ENCODE measurements at places on chromosomes 11 and 22.

DNA sequence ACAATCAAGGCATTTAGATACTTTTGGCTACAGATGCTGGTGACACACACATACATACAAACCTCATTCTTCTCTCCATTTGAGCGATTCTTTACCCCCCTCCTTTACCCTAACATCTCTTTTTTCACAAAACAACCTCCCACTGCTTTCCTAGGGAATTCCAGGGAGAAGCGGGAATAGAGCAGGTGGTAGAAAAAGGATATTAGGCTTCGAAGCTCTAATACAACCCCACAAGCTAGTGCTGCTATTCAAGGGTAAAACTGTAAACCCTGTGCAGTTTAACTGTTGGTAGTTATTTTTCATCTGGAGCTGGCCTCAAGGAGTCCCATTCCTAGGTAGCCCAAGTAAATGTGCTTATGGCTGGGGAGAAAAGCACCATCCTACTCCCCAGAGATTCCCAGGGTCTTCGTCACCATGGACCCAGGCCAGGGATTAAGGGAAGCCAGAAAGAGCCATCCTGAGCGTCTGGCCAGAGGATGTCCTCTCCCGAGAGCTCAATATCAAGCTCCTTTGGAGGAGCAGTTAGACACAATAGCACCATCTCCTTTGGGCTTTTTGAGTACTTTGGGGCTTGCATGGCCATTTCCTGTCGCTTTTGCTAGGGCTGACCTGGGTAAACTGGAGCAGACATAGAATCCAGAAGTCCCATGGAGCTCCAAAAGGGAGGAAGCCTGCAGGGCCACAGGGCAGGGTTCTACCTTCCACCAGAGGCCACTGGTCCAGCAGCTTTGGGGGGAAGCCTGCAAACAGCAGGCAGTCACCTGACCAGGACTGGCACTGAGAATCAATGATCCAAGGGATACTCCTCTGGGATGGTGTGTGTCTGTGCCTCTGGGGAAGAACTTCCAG, 3.1 kb downstream of the MAML2 start:
- DNase-seq, result no peak

DNA sequence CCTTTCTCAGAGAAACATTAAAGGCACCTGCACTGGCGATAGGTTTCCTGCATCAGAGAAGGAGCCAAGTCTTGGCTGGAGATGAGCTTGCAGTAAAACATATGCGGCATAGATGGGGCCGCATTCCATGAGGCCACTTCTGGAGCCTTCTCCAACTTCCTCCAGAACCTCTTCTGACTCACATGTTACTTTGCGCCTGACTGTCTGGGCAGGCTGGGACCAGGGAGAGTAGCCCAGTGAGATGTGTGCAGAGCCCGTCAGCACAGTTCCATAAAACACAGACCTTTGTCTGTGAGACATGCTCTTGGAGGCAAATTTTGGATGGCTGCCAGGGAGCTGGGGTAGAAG, 55.4 kb upstream of the BID start:
- no peak for DNase-seq

DNA sequence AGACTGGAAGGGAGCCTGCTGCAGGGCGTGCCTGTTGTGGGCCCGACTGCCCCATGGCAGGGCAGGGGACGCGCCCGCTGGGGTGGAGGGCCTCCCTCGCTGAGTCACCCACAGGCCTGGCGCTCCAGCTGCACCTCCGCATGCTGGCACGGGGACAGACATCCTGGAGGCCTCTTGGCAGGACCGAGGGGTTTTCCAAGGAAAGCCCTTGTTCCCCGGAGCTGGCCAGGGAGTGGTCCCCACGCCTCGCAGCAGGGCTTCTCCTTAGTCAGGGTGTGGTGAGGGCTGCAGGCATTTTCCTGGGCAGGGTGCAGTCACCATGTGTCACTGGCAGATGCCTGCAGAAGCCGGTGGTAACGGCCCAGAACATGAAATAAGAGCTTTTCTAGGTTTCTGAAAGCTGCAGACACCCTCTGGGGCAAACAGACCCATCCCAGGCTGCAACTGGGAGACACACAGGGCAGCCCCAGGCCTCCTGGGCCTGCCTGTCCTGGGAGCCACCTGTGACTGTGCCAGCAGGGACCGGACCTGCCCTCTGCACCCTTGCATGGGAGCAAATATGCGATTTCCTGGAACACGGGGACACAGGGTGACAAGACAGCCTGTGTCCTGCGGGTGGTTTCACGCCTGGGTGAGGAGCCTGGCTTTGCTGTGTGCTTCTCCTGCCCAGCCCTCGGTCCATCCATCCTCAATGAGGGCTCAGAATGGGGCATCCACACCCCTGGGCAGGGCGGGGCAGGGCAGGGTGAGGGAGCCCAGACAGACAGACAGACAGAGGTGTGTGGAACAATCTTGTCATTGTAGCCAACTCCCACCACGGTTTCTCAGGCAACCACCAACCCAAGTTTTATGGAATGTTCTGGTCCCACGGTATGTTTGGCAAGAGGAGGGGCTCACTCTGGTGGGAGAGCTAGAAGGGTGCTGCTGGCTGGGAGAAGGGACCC, 43.2 kb upstream of the FADD start:
- DNase-seq, result no peak

GRCh38 chr22:20143883-20144665, 6.8 kb downstream of the CCDC188 start:
- DNase-seq, result no peak

- DNase-seq, result no peak
These were observed 5.2 kb upstream of the PLET1 start for GRCh38 chr11:112265659-112266409.

GRCh38 chr11:77115181-77115611, 12.6 kb downstream of the OMP start:
- DNase-seq, result no peak

DNA sequence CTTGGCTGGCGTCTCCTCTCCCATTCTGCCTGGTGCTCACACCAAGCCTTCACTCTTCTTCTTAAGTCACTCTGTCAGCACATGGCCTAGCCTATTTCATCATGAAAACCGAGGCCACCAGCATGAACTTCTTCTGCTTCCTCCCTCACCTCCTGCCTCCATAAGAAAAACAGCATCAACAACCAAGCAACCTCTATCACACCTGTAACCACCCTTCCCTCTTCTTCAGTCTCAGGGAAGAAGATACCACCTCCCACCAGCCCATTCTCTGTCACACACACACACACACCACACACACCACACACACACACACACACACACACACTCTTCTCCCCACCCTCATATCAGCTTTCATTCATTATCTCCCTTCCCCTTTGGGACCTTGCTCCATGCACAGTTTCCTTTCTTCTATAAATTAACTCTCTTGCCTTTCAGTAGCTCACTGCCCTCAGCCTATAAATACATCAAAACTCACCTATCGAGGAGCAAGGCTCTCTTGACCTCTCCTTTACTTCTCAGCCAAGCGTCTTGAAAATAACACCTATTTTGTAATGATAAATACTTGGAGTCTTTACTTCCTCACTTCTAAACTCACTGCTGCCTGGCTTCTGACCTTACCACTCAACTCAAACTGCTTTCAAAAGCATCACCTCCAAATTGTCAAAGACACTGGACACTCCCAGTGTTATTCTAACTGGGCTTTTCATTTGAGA, 36.6 kb downstream of the SC5D start:
- DNase-seq, result no peak

- no peak for DNase-seq
These were observed 92.3 kb downstream of the MORC2 start for GRCh38 chr22:30876221-30876751.
